ENCODE measurements at places on chromosomes 1 and 21.
A peak's percentile ranks its signal among the peaks of the same experiment; 100 is the strongest.

- DNase-seq: no peak
Observed at GRCh38 chr1:247299723-247300381, 31.8 kb downstream of the ZNF496 start.

GRCh38 chr1:52659851-52660596 lies 27.1 kb downstream of the SHISAL2A start:
- DNase-seq: no peak

GRCh38 chr1:229025576-229025975 lies 245.3 kb upstream of the RAB4A start:
- no peak for DNase-seq

DNA sequence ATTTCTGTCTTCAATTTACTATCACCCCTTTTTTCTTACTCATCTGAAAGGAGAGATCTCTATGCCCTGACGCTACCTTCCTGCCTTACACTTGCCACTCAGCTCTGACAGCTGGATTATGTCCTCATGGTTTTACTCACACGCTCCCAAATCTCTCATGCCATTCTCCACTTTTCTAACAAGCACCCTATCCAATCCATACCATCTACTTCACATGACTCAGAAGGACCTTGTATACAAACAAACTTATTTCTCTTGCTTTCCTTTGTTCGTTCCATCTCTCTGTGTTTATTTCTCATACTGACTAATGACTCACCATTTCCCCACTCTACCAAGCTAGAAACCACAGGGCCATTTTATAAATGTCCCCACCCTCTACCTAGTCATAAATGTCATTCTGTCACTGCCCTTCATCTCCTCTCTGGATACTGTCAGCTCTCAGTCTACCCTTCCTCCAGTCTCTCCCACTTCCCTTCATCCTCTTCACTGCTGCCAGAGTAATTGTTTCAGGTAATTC lies 87.3 kb downstream of the USP24 start:
- no peak for DNase-seq

DNA sequence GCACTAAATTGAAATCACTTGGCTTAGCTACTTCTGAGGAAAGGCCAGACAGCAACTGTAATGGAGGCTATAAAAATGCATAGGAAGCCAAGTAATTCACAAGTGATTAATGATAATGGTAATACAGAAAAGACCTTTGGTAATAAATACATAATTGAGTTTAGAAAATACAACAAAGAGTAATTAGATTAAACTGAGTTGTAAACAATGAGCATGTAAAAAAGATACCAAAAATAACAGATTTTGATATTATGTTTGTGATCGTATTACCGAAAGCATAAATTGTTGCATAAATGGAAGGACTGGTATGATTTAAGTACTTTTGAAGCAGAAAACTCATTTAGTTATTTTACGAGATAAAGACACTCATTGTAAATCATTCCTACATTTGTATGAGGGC lies 556.7 kb upstream of the TMPRSS15 start:
- DNase-seq: no peak

GRCh38 chr1:200075938-200076546 lies 48.5 kb downstream of the NR5A2 start:
- peak; percentile 53 for DNase-seq

DNA sequence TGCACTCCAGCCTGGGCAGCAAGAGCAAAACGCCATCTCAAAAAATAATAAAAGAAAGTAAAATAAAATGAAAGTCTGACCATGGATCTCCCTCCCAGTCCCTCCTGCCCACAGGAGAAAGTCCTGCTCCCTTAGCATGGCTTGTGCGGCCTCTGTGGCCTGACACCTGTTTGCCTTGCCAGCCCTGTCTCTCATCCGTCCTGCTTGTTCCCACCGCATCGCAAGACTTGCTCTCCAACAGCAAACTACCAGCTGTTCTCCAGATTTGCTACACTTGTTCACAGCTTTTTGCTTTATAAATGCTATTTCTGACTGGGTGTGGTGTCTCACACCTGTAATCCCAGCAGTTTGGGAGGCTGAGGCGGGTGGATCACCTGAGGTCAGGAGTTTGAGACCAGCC lies 2.7 kb downstream of the ETV3L start:
- DNase-seq: no peak

- DNase-seq: no peak
Observed at GRCh38 chr21:45166931-45167330, 92.6 kb downstream of the ADARB1 start.

- DNase-seq: no peak
Observed at GRCh38 chr1:30756545-30757351, 826 bp downstream of the LAPTM5 start.

DNA sequence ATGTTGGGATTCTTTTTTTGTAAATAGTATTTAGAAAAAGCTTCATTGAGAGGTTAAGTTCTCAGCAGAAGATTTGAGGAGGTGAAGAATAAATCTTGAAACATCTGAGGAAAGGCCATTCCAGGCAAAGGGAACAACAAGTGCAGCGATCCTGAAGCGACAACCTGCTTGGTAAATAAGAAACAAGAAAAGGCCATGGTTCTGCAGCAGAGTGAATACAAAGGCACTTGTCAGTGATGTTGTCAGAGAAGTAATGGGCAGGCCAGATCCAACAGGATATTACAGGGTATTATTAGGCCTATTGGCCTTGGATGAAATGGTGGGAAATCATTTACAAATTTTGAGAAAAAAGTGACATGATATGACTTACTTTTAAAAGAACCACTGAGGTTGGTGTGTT lies 960.0 kb downstream of the PLA2G4A start:
- DNase-seq: no peak

- DNase-seq: no peak
Observed at GRCh38 chr1:92747735-92748134, 37.2 kb downstream of the EVI5 start.

- peak; percentile 67 for DNase-seq
Observed at GRCh38 chr1:240691909-240692705, 80.2 kb upstream of the GREM2 start.

DNA sequence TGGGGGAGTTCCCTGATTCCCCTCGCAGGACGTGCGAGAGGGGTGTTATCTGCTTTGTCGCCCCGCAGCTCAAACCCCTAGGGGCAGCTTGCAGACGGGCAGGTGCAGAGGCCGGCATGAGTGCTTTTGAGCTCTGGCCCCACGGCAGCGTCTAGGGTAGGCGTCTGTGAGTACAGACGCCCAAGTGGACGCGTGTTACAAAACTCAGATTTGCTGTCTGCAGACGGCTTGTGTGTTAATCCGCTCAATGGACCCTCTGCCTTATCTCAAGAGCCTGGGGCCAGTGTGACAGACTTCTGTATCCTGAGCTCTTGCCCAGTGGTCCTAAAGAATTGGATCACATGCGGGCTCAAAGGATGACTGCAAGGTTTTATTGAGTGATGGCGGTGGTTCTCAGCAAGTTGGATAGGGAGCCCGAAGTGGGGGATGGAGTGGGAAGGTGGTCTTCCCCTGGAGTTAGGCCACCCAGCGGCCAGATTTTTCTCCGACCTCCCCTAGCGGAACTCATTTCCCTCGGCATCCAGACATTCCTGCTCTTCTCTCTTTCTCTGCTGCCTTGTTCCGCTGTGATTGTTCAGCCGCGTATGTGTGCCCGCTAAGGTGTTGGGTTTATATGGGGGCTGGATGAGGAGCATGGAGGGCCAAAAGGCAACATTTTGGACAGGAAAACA lies 9.4 kb downstream of the CFHR4 start:
- DNase-seq: no peak

DNA sequence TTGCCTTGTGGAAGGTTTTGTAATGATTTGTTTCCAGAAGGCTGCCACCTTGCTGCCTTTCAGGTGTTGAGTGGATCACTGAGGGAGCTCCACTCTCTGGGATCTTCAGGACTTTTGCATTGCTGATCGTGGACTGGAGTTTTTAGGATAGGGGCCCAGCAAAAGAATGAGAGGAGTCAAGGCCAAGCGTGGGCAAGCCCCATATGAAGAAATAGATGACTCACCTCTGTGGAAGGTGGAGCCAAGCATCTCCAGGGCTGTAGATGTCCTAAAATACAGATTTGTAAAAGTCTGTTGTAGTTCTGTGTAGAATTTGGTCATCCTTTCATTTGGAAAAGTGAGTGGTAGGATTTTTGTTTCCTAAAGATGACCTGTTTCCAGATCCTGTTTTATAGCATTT lies 67.0 kb downstream of the ST3GAL3 start:
- peak; percentile 55 for DNase-seq

DNA sequence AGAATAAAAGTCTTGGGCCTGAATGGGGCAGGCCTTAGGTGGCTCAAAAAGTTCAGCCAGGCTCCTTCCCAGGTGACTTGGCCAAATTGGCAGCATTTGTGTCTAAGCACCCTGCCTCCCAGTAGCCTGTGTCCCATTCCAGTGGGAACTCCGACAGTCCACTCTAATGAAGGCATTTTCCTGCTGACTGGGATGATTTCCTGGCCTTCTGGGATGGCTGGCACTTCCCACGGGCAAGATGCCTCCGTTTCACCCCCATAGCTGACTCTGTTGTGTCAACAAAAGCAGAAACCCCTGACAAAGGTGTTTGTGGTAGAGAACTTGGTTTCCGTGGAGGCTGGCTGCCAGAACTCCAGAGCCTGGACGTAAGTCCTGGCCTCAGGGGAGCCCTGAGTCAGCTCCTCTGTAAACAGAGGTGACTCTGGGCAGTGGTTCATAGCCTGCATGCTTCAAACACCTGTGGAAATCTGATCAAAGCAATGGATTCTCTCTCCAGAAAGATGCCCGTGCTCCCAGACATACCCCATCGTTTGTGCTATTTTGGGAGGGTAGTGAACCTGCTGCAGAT lies 36.6 kb downstream of the WNT3A start:
- no peak for DNase-seq

- no peak for DNase-seq
Observed at GRCh38 chr21:36004441-36004840, 55.9 kb downstream of the SETD4 start.

GRCh38 chr1:100074604-100075395 lies 57.9 kb downstream of the SASS6 start:
- DNase-seq: no peak

DNA sequence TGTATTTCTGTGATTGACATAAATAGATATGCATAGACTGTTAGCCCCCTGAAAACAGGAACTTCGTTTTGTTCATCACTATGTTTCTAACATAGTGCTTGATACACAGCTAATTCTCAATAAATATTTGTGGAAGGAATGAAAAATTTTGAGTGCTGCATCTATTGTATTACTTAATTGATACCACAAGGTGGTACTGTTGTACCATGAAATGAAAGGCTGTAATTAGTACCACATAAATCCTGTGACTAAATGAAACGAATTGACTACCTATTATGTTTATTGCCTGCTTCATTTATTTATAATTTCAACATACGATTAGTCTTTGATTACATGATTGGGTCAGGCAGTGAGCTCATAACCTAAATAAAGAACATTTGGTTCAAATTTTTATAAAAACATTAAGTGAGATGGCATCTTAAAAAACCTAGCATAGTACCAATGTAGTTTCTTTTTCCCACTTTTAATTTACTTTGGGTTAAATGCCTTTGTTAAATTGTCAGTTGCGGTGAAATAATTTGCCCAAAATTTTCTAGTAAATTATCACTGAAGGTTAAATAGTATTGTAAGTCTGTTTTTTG lies 15.0 kb upstream of the TGFB2 start:
- DNase-seq: peak; percentile 32

GRCh38 chr21:25383545-25383944 lies 223.7 kb downstream of the MRPL39 start:
- DNase-seq: no peak

DNA sequence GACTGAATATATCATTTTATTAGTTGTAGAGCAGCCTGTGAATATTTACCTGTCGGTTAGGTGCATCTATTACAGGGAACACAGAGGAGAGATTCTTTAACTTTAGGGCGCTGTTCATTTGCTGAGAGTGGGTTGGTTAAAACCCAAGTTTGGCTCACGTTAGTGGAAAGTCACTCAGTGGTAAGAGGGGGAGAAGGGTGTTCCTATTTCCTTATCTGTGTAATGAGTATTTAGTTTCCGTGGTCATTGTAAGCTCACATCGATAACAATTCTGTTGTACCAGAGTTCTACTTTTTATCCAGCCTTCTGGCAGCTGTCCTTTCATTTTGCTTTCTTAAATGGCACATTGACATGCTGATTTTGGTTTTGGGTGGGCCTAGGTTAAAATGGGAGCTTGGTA lies 773.2 kb upstream of the ADAMTS5 start:
- no peak for DNase-seq

DNA sequence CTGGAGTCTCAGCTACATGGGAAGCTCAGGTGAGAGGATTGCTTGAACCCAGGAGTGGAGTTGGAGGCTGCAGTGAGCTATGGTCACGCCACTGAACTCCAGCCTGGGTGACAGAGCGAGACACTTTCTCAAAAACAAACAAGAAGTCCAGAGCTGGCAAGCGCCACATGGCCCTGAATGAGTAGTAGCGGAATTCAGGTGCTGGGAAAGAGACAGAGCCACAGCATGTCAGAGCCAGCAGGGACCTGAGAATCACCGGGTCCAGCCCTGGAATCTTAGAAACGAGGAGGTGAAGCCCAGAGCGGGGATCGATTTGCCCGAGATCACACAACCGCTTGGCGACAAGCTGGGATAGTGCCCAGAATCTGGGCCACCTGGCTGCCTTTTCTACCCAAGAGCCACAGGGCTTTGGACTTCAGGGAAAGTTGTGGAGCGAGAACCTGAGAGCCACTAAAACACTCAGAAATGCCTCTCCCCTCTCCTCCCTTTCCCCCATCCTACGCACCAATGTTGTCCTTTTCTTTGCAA lies 9.8 kb downstream of the ARL8A start:
- DNase-seq: no peak

GRCh38 chr1:159421821-159422220 lies 10.2 kb upstream of the OR10J4 start:
- no peak for DNase-seq

- DNase-seq: no peak
Observed at GRCh38 chr1:203069030-203069747, 16.6 kb downstream of the MYOG start.

DNA sequence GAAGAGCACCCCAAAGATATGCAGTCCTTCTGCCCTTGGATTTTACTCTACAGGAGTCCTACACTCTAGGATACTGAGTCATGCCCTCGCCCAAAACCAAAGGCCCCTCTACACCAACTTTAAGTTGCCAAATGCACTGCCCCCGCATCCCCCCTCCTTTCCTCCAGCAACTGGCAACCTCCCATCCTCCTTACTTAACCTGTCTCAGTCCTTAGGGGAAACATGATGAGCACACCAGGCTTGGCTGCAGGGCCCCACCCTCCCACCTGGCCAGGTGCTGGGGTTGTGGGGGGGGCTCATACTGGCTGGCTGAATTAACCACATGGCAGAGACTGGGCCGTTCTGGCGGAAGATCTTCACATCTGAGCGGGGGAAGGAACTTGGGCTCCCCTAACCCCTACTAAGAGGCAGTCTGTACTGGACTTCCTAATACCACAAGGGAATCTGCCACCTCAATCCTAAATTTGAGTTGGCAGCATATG lies 1.2 kb downstream of the HDGF start:
- no peak for DNase-seq

- no peak for DNase-seq
Observed at GRCh38 chr1:246785494-246786111, 61.4 kb downstream of the SCCPDH start.
